ENCODE measurements at places on chromosomes 3 and 15.

DNA sequence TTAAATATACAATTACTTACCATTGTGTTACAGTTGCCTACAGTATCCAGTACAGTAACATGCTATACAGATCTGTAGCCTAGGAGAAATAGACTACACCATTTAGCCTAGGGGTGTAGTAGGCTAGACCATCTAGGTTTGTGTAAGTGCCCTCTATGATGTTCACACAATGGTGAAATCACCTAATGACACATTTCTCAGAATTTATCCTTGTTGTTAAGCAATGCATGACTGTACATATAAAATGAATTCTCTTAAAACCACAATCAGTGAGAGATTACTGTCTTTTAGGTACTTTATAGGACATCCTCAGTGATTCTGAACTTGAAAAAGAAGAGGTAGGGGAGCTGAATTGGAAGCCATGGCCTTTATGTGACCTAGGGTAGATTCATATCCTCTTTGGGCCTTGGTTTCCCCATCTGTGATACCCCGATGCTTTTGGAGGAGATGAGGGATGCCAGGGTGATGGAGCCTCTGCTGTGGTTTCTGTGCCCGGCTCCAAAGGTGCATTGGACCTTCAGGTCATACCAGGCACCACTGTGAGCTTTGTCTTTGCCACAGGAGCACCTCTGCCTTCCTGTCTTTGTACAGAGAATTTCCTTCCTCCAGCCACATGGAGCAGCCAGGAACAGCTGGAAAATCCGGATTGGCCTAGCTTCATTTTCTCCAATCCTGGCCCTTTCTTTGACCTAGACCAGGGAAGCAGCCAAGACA, 51.9 kb upstream of the FLNB start:
- no peak for DNase-seq

DNA sequence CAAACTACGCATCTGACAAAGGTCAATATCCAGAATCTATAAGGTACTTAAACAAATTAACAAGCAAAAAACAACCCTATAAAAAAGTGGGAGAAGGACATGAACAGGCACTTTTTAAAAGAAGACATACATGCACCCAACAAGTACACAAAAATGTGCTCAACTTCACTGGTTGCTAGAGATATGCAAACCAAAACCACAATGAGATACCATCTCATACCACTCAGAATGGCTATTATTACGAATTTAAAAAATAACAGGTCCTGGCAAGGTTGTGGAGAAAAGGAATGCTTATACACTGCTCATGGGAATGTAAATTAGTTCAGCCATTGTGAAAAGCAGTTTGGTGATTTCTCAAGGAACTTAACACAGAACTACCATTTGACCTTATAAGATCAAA, 175.6 kb upstream of the MLF1 start:
- no peak for DNase-seq

DNA sequence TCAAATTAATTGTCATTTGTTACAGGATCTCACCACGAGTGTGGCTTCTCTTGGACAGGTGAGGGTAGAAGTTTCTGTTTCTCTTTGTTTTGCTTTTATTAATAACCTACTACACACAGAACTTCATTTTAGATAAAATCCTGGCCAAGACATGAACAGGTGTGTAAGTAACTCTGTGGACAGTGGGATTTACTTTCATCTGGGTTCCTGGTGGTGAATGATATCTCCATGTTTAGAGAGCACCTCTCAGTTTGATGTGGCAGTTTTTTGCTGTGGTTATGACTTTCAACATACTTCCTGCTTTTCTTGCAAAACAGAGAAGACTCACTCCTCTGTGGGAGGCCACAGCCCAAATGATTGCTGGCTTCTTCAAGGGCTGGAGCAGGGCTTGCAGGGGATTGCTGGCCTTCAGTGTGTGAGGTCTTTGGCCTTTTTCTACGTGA, 71.1 kb upstream of the XCR1 start:
- peak; percentile 68 for DNase-seq

DNA sequence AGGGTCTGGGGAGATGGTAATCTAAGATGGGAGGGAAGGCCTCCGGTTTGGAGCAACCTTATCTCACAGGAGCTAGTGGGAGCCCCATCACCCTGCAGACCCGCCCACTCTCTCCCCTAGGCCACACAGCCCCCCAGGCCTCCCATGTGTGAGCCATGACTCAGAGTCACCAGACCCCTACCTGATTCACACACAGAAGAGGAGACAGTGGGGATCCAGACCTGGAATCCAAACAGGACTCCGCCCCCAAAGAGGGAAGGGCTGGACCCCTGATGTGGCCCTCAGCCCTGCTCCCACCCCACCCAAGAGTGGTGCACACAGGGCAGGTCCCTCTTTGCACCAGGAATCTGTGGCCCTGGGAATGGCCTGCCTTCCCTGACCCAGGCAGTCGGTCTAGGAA, 97.4 kb downstream of the ADCY5 start:
- no peak for DNase-seq

- no peak for DNase-seq
These were observed 71.9 kb downstream of the FOXB1 start for GRCh38 chr15:60076045-60076444.

- DNase-seq, result no peak
These were observed 4.3 kb upstream of the LTK start for GRCh38 chr15:41517895-41518449.

GRCh38 chr3:108183971-108184370, 38.3 kb downstream of the IFT57 start:
- no peak for DNase-seq

- DNase-seq, result no peak
These were observed at the start of gene CGNL1 for GRCh38 chr15:57375827-57376695. Gene CGNL1, plus strand, starts transcription at chr15:57376505. Its CDS starts 61,495 bp downstream, at chr15:57438000.

DNA sequence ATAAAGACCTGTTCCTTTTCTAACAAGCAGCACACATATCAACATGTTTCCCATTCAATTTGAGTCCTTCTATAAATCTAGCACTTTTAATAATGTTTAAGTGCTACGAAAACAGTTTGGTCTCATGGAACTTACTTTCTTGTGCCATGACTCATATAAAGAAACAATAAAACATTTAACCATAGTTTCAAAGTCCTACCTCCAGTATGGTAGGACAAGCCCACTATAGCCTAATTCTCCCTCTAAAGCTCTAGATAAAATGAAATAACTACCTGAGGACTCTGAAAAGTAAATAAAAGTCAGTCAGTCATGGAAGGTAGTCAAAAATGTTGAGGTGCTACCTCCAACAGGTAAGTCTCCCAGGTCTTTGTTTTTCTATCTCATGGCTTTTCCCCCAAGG, 12.0 kb upstream of the PIK3CA start:
- no peak for DNase-seq

GRCh38 chr15:65154720-65155119, 21.1 kb upstream of the PDCD7 start:
- DNase-seq, result no peak

GRCh38 chr3:106018929-106019550, 150.2 kb upstream of the CBLB start:
- no peak for DNase-seq

- no peak for DNase-seq
These were observed 498 bp downstream of the ZNF280D start for GRCh38 chr15:56732886-56733135.

- DNase-seq, result no peak
These were observed 608.1 kb downstream of the ZNF385D start for GRCh38 chr3:21142949-21143348.

DNA sequence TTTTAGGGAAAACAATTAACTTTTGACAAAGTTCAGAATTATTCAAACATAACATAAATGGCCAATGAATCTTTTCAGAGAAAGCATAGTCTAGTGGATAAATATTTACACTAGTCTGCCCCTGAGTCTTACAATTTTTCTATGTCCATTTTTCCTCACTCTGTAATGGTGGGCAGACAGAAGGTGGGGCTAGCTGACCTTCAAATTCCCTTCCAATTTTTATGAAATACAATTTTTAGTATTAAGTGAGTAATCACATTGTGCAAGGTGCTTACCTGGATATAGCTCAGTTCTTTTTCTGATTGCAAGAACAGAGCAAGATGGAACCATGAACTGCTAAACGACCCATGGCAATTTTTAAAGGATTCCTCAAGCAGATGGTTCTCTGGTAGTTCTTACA, 441.7 kb upstream of the NR2F2 start:
- no peak for DNase-seq

DNA sequence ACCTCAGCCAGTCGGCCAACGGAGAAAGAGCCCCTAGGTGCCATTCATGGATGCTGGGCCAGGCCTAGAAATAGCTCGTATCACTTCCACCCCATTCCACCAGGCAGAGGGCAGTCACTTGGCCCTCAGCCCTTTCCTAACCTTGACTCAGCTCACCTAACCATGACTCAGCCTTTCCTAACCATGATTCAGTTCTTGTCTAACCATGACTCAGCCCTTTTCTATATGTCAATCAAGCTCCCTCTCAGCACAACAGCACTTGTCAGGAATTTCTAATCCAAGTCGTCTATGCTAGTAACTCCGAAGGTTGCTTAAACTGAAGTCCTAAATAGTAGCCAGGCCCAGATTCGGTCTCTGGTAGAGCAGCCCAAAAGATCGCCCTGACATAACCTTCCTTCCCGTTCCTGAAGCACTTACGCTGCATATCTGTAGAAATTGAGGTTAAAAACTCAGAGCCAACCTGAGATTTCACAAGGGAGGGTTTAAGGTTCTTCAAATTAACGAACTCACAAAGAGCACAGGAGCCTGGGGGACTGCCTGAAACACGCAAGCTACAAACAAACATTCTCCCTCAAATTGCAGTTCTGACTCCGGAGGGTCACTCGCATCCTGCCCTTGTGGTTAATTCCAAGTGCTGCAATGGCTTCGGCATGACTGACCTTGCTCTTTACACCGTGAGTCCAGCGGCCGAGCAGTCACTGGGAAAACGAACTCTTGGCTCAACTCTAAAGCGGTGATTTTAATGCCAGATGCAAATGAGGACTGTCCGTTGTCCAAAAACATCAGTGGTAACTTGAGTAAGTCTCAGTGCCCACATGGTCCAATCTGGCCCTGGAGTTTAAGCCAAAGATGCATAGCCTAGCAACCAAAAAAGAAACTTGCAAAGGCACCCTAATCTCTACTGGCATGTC, 99.9 kb downstream of the ADAMTS17 start:
- no peak for DNase-seq

DNA sequence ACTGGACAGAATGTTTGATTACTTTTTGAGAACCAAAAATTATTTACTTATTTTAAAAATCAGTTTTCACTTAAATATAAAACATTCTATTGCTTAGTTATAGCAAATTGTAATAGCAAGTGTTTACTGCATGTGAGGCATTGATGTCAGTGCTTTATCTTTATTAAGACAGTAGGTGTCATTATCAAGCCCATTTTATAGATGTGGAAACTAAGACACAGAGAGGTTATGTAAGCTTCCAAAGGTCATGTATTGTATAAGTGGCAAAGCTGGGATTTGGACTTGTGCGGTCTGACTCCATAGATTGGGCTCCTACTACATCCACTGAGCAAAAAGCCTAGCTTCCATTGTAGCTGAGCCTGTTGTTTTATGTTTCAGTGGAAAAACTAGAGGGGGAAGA, 17.6 kb downstream of the ZNF589 start:
- no peak for DNase-seq

- DNase-seq, result no peak
These were observed 183.4 kb downstream of the GOLGA6L6 start for GRCh38 chr15:20358066-20358778.

- no peak for DNase-seq
These were observed 108.8 kb downstream of the SQOR start for GRCh38 chr15:45743426-45744235.

DNA sequence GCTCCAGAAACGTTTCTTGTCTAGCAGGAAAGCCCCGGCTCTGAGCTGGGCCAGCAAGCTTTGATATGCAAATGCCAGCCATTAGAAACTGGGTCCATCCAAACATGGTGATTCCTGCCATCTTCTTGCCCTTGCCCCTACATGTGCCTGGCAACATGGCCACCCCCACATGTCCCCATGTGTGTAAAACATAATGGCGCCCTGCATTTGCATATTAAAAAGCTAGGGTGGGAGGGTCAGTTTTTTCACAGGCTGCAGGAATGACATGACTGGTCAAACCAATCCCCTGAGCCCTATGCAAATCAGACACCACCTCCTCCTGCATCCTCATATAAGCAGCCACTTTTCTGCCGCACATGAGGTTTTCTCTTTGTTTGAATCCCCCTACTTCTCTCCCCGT, 21.2 kb downstream of the GPR156 start:
- DNase-seq, result no peak
